CD8-positive, alpha-beta T cell (primary cell): ENCODE measurements at places on chromosomes 7 and 10.

DNA sequence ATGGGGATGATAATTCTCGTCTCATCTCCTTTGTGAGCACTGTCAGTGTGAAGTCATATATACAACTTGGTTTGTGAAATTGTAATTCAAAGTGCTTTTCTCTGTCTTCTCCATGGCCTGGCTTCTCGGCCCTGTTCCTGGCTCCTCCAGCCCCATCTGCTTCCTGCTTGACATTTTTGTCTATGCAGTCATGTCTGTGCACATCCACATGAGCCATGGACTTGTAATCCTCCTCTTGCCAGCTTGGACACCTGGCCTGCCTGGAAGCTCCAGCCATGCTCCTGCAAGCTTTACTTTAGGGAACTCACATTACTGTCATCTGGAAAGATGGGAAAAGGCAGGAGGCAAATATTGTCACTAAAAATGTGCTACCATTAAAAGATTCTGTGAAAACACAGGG lies 576.0 kb upstream of the DPP6 start:
- no peak for DNase-seq

DNA sequence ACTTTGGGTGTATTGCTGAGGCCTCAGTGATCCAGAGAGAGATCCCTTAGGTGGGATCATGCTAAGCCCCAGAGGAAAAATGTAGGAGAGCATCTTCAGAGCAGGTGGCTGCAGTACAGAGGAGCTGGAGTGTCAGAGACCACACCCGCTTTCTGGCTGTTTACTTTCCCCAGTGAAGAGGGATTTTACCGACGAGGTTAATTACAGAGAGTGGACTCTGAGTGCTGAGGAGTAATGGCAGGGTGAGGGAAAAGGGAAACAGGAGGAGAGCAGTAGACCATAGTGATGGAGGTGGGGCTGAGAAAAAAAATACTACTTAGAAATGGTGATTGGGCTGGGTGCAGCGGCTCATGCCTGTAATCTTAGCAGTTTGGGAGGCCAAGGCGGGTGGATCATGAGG lies 43.3 kb upstream of the HBP1 start:
- no peak for DNase-seq

- no peak for DNase-seq
Measured at GRCh38 chr7:47817917-47818316, 130.3 kb downstream of the PKD1L1 start.

DNA sequence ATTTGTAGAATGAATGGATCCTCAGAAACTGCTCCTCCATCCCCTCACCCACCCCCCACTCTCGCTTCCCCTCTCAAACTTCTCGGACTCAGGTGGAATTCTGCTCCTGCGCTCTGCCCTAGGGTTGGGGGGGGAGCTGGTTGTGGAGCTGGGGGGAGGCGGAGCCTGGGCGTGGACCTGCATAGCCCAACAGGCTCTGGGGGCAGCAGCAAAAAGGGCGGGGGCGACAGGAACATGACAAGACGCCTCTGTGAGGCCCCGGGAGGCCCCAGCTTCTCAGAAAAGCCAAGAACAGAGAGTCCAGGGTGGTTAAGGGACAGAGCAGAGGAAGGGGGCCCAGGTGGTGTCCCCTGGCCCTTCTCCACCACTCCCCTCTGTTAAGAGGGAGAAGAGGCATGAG lies 3.5 kb downstream of the TSC22D4 start:
- no peak for DNase-seq

DNA sequence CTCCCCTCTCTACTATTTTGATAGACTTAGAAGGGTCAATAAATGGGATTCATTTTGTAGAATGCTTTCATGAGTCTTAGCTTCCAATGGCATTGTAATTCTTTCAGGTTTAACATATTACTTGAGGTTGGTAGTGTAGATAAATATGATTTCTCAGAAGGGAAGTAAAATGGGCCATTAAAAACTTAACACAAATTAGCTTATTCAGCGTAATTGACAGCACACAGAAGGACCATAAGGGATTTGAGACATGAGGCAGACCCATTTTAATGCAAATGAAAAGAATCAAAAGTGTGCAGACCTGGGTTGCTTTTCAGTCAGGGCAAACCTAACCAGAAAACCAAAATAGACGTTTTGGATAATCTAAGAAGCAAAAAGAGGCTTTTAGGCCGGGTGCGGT lies 156.6 kb upstream of the CNTNAP2 start:
- DNase-seq: no peak

GRCh38 chr10:77403761-77404160 lies 233.8 kb downstream of the KCNMA1 start:
- DNase-seq: no peak

DNA sequence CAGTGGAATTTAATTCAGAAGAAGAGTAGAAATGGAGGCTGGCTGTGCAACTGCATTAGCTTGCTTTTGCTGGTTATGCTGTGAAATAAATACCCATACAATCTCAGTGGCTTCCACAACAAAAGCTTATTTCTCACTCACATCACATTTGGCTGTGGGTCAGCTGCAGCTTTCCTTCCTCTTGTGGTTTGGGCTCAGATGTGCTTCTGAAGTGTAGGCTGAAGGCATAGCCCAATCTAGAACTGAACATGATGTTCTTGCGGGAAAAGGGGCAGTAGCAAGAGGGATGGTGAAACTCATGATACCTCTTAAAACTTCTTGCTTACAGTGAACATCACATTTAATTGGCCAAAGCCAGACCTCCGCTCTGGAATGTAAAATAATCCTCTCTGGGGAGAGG lies 119.9 kb downstream of the HECW1 start:
- no peak for DNase-seq

GRCh38 chr10:43983856-43984271 lies 335.2 kb upstream of the ZNF32 start:
- no peak for DNase-seq

- DNase-seq: no peak
Measured at GRCh38 chr7:17405786-17406185, 107.3 kb downstream of the AHR start.

- DNase-seq: no peak
Measured at GRCh38 chr7:24970676-24971075, 9.3 kb downstream of the OSBPL3 start.

DNA sequence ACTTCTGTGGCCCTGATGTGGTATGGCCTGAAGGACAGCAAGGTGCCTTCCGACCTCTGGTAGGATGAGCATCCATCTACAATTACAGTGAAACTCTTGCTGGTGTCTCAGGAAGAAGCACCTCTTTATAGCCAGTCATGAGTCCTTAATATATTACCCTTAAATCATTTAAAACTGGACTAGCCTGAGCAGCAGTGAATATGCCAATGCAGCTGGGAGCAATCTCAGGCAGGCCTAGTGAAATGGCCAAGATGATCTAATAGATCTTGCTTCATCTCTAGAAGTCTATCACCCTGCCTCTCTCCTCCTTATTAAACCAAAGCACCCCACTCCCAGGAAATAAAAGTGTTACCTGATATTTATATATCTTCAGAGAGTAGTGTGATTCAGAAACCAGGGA lies 66.7 kb upstream of the SORCS3 start:
- no peak for DNase-seq

GRCh38 chr10:133151543-133151972 lies 8.5 kb upstream of the KNDC1 start:
- no peak for DNase-seq

GRCh38 chr7:7761340-7761973 lies 43.0 kb upstream of the RPA3 start:
- DNase-seq: no peak

DNA sequence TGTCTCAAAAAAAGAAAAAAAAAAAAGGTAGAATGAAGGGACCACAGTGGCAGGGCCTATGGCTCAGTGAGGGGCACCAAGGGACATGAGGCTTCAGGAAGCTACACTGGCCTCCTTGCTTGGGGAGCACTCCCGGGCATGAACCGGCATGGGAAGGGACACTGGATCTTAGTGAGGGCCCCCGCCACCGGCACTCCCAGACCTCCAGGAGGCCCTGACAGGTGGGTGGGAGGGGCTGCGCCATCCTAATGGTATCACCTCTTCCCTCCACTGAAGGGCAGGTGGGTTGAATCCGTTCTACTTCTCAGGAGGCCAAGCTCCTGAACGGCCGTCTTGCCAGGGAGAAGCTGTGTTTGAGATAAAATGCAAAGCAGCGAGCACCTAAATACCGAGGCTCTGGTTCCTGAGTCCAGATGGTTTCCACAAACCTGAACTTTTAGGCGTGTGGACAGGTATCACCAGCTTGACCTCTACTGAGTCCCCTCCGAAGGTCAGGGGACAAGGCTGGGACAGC lies 69.8 kb downstream of the C10orf143 start:
- no peak for DNase-seq

GRCh38 chr7:135175931-135176330 lies 5.4 kb upstream of the CYREN start:
- no peak for DNase-seq

DNA sequence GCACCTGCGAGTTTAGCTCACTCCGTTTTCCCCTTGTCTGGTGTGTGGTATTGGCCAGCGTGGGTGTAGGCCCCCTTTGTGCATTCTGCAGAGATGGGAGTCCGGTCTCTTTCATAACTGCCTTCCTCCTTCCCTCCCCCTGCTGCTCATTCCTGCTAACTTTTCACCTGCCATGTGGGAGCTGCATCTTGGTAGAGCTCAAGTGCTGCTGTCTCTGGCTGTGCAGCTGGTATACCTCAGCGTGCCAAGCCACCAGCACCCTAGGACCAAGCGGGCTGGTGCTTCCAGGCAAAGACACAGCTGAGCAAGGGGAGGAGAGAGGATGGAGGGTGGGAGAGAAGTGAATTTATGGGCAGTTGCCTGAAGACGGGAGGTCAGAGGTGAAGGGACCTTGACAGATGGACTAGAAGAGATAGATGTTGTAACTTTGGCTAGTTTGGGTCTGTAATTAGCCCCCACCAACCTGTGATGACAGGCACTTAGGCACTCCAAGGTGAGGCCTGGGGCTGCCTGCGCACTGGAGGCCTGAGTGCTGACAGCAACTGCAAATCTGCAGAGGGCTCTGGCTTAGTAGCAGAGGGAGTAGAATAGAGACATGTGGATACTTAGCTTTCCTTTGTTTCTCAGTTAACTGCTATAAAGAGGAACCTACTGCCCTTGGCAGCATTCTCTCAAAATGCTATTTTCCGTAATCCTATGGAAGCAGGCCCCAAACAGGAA lies 148.8 kb upstream of the AGK start:
- DNase-seq: no peak

GRCh38 chr7:54838175-54838910 lies 79.3 kb upstream of the SEC61G start:
- no peak for DNase-seq

DNA sequence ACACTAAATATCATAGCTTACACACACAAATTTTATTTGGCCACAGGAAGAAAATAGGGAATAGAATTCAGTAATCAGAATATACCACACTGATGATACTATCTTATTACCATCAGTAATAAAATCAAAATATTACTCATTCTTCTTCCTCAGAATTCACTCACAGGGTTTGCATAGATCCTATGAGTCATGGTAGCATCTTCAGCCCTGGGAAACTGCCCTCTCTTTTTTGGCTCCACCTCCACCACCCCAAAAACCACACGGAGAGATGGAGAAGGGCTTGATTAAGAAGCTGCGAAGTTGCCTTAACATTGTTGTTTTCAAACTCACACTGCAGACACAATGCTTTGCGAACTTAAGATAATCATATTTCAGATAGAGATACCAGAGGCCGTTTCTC lies 154.1 kb upstream of the AHR start:
- DNase-seq: peak; percentile 42

GRCh38 chr10:127926455-127926854 lies 19.6 kb downstream of the PTPRE start:
- no peak for DNase-seq

- DNase-seq: no peak
Measured at GRCh38 chr7:27295236-27295635, 52.6 kb downstream of the EVX1 start.

GRCh38 chr7:36037121-36037662 lies 115.9 kb upstream of the EEPD1 start:
- no peak for DNase-seq

DNA sequence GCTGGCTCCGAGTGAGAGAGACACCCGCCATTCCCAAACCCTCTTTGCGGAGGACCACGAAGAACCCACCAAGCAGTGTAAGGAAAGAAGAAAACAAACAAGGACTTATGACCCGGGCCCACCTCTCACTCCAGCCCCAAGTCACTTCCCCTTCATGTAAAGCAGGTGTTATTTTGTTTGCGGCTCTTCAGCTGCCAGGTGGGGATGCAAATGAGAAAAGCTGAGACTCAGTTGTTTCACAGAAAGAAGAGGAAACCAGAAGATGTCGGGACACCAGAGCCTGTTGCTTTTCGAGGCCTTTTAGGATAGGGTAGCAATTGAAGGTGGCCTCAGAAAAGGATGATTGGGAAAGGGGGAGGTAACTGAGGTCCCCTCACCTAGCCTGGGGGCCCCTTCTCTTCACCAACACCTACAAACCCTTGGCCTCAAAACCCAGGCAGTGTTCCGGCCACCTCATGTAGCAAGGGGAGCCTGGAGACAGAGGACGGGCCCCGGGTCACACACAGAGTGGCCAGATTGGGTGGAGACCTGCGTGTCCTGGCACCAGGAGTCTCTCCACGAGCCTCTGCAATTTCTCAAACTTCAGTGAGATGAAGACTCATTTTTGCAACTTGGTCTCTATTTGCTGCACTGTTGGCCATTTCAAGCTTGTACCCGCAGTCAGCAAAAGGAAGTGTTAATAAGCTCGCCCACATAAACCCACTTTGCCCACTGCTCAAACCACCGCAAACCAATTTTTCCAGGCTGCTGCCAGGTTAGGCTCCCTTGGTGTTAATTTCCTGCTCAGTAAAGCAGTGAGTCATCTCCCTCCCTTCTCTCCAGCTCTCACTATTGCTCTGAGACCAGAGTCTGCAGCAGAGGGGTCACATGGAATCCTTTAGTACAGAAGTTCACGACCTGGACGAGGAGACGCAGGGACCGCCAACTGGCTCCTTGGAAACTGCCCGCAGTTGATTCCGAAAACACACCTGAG lies 45.5 kb downstream of the AOC1 start:
- no peak for DNase-seq

DNA sequence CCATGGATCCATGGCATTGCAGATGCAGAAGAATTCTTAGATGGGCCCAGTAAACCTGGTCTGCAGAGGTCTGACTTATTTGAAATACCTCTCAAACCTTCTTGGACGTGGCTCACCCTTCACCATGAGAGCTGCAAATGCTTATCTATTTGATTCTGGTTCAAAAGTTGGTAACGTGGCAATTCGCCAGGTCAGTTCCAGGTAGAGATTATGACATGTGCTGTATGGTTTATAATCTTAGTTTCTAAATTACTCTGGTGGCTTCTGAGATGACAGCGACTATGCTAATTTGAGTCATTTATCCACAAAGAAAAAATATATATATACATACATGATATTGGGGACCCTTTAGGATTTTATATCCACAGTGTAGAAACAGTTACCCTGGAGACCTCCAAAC lies 68.8 kb downstream of the NRP1 start:
- no peak for DNase-seq

DNA sequence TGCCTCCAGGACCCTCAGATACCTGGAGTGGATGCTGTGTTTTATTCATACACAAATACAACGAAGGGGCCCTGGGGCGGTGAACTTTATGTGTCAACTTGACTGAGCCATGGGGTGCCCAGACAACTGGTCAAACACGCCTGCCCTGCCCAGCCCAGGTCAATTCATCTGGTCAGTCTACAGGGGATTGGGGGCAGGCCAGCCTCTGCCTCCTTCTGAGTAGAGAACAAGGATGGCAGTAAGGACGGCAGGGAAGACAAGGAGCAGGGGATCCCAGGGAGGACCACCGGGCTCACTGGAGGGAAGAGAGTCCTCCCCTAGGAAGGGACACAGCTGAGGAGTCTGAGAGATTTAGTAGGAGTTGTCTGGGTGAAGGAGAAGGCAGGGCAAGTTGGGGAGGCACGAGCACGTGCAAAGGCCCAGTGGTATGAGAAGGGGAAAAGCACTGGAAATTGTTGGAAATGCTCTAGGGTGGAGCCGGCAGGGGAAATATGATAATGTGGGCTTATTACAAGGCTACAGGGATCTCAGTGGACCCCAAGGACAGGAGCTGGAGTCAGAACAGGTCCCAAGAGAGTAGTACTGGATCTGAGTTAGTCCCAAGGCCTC lies 63.4 kb downstream of the MYL10 start:
- DNase-seq: no peak
